Osteocyte (in vitro differentiated cells): ENCODE measurements at places on chromosomes 6 and 20.

DNA sequence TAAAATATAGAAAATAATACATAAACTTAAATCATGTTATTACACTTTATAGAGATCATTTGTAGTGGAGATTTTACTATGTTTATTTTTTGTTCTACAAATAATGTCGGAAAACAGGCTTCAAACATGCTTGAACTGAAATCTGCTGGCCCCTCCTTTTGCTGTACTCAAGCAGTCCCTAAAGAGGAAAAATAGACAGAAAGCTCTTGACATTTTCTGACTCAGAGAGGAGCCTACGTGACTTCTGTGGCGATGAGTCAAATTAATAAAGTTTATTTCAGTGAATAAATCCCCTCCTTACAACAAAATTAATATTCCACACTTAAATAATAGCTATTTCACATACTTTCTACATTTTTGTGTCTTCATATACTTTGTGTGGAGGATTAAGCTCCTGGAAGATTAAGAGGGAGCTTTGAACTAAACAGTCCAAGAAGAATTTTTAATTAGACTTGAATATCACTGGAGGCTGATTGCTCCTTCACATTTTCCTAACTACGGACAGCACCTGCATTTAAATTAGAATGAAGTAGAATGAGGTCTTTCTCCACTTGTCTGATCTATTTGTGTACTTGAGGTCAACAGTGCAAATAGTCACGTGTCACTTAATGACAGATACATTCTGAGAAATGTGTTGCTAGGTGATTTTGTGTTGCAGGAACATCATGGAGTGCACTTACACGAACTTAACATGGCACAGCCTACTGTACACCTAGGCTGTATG, 1.7 kb upstream of the TREM1 start:
- DNase-seq: no peak

- DNase-seq: no peak
These were observed 192.0 kb downstream of the PREX1 start for GRCh38 chr20:48635791-48636267.

DNA sequence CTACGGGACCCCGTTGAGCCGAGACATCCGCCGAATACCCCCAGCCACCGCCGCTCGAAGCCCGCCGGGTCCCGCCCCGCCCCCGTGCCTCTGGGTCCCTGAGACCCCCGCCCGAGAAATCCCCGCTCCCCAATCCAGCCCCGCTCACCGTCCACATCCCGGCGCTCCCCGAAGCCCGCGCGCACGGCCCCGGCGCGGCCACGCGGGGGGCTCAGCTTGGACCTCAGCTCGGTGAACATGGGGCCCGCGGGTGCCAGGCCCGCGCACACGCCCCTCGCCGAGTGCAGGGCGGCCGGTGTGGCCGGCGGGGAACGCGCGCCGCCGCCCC, 249 bp downstream of the SAMD10 start:
- no peak for DNase-seq

- DNase-seq: no peak
These were observed 399.7 kb downstream of the COL12A1 start for GRCh38 chr6:74805916-74806696.

- no peak for DNase-seq
These were observed 104.3 kb downstream of the RNF144B start for GRCh38 chr6:18491308-18492045.
